Activated naive CD8-positive, alpha-beta T cell treated with anti-CD3 and anti-CD28 coated beads for 36 hours (primary cell): ENCODE measurements at places on chromosomes 3 and 15. TPM values are rescaled to one million over a fixed set of nuclear protein-coding genes. Genes with fewer than 3 reads are reported as not detected.

Gene SLCO3A1
- total RNA-seq, result 2.0 TPM

Gene SRGAP3
- 1.3 TPM for total RNA-seq

Gene LHFPL4
- total RNA-seq, result not detected

Gene ADAMTSL3
- total RNA-seq, result not detected

GRCh38 chr15:46442901-46443590 lies 808.2 kb downstream of the SQOR start:
- no peak for DNase-seq

- no peak for DNase-seq
These were observed 8.8 kb upstream of the SEMA7A start for GRCh38 chr15:74442604-74443003.

- DNase-seq, result no peak
These were observed 209.7 kb downstream of the P3H2 start for GRCh38 chr3:189911001-189911400.

DNA sequence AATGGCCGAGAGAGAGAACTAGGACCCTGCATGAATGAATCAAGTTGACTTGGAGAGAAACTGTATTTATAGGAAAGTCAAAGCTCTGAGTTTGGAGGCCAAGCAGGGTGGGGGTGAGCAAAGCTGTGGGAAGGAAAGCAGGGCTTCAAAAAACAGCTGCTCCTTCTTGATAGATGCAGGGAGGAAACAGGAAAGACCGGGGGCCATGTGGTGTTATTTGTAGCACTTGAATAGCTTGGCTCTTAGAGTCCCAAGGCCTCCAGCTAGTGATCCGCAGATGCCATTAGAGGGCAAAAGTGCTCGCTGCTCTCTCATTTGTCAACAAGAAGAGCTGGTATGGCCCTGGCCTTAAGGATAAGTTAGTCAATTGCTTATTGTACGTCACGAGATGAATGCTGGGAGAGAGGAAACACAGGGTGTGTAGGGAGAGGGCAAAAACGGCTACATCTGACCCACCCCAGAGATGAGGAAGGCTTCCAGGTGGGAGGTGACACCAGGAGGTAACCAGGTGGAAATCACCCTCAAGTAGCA lies at the start of gene ALG1L2:
Gene ALG1L2 (plus strand): TSS at position 481 of the 531 bp plus-strand sequence. CDS start 186 bp downstream, outside the sequence.
- DNase-seq, result no peak

- no peak for DNase-seq
These were observed 213.1 kb upstream of the TSC22D2 start for GRCh38 chr3:150194957-150195356.

- no peak for DNase-seq
These were observed 179.2 kb downstream of the LSAMP start for GRCh38 chr3:116265976-116266584.

DNA sequence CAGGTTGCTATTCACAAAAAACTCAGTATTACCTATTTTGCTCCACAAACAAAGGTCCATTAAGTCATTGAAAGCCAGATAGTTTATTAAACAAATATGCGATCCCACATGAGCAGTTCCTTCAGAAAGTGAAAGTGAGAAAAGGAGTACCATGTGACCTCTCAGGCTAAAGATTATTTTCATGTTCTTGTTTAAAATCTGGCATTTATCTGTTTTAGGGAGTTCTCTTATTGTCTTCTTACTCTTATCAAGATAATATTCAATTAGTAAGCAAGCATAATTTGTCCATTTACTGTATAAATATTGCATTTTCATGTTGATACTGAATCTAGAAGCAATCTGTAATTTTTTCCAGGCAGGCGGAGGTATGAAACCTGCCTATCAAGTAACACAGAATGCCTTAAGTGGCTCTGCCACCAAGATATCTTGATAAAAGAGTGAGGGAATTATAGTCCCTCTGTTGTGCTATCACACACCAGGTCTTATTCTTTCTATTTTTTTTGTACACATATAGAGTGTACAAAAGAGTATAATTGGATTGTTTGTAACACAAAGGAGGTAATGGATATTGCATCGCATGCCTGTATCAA lies 20.1 kb upstream of the PLSCR5 start:
- no peak for DNase-seq

GRCh38 chr3:102181175-102181920 lies 253.5 kb upstream of the ZPLD1 start:
- DNase-seq, result no peak

DNA sequence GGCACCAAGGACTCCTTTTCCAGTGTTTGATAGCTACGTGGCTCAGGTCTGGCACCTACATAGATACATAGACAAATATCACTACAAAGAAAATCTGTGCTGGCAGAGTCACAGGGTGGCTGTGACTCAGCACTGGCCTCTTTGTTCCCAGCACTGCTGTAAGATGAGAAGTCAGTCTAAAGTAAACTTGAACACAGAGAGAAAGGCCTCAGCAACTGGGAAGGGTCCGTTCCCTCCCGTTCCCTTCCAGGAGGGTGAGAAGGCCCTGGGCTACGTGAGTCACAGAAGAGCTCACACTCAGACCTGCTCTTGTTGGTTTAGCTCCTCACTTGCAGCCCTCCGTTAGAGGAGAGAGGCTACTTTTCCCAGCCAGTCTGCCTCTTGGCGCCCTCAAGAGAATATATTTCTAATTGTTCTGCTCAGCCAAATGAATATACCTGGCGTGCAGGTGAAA lies 23.1 kb downstream of the ANXA2 start:
- no peak for DNase-seq
